Stimulated activated CD4-positive, alpha-beta T cell treated with anti-CD3 and anti-CD28 coated beads, Interleukin-2, amount 100 ng/mL, for 24 hours (primary cell): ENCODE measurements at places on chromosomes 6 and 20.

GRCh38 chr6:160386869-160387530 is 38.8 kb downstream of the SLC22A3 start:
- no peak for DNase-seq

- no peak for DNase-seq
These were observed 72.5 kb upstream of the PRSS16 start for GRCh38 chr6:27174958-27175357.

GRCh38 chr20:56259948-56260347 is 11.4 kb downstream of the MC3R start:
- no peak for DNase-seq

DNA sequence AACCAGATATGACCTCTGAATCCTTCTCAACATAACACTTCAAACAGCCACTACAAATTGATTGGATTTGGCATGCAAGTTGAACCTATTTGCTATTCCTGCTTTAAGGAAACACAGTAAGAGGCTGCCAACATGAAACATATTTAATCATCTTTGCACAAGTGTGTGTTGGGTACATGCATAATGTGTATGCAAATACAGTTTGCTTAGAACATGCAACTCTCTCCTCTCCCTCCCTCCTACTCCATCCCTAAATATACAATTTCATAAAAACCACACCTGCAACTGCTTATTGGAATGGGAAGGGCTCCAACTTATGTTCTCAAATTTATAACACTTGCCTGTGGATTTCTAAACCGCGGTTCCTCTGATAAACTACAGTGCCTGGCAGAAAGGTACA is 71.5 kb downstream of the CD83 start:
- DNase-seq = no peak
